ENCODE measurements at places on chromosomes 3 and 15. TPM values are rescaled to one million over a fixed set of nuclear protein-coding genes. Genes with fewer than 3 reads are reported as not detected.
A peak's percentile ranks its signal among the peaks of the same experiment; 100 is the strongest.

- no peak for DNase-seq
These were observed 111.5 kb downstream of the GABRG3 start for GRCh38 chr15:27082526-27082925.

GRCh38 chr15:71080166-71080565, 35.1 kb upstream of the THSD4 start:
- DNase-seq, result no peak

DNA sequence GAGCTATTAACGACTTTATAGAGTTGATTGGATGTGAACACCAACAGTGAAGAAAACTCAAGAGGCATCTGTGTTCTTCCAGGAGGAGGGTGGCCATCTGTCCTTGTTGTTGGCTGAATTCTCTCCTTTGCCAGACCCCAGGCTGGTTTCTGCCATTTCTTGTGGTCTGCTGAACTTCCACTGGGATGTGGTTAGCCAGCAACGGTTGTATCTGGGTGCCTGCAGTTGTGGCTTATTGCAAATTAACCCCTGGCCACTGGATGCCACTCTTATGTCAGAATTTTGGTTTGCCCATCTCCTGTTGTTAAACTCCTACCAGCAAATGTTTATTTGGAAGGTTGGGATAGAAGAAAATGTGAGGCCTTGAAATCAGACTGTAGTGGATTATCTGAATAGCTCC, 163.6 kb upstream of the TBC1D5 start:
- DNase-seq, result no peak

- no peak for DNase-seq
These were observed 515 bp downstream of the ADAM10 start for GRCh38 chr15:58748852-58749531.

- no peak for DNase-seq
These were observed 21.1 kb downstream of the MAGI1 start for GRCh38 chr3:66017591-66017990.

- peak; percentile 12 for DNase-seq
These were observed 18.0 kb downstream of the KLHL24 start for GRCh38 chr3:183653209-183654064.

- no peak for DNase-seq
These were observed 82.3 kb downstream of the AAGAB start for GRCh38 chr15:67172172-67172571.

DNA sequence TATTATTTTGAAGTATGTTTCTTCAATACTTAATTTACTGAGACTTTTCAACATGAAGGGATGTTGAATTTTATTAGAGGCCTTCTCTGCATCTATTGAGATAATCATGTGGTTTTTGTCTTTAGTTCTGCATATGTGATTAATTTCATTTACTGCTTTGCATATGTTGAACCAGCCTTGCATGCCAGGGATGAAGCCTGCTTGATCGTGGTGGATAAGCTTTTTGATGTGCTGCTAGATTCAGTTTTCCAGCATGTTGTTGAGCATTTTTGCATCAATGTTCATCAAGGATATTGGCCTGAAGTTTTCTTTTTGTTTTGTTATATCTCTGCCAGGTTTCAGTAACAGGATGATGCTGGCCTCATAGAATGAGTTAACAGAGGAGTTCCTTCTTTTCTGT, 134.4 kb downstream of the RSRC1 start:
- DNase-seq, result no peak

DNA sequence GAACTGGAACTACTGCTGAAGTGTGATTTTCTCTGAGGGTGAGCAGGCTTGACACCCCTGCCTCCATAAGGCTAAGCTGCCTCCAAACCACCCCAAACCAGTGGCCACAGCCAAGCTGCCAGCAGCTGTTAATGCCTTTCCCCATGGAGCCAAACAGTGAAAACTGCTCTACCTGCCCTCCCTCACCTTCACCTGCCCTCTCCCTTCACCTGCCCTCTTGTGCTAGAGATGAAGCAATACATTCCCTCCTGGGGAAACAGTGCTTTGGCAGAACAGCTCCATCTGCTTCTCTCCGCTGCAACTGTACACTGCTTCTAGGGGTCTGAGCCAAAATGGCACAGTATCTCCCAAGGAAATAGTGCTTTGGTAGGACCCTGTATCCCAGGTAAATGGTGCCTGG, 374.1 kb downstream of the FHIT start:
- DNase-seq, result no peak

DNA sequence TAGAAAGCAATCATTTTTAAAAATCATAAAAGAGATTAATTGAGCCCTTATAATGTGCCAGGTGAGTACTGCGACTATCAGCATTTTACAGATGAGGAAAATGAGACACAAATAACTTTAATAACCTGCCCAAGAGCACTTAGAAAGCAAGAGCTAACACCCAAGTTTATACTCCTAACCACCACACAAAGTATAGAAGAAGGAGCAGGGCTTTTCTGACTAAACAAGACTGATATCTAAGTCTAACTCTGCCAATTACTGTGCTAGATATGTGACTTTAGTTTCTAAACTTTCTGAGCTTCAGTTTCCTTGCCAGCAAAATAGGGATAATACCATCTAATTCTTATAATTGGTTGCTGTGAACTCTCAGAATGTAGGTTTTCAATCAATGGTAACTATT, 47.7 kb downstream of the TNIK start:
- no peak for DNase-seq

DNA sequence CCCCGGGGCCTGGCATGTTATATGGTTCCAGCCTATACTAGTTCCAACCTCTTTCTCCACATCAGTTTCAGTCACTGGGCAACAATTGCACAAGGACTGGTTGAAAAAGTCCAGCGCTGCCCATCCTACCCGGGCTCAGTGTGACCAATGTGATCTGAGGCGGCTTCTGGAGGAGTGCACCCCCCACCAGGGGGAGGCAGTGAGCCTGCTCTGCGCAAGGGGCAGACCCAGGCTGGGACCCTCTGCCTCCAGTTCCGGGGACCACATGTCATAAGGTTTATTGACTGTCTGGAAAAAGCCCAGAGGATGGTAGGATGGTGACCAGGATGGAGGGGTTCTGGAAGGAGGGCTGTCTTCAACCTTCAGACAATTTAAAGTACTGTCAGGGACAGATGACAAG, 25.6 kb upstream of the NR2E3 start:
- no peak for DNase-seq

- no peak for DNase-seq
These were observed 35.8 kb upstream of the CCDC80 start for GRCh38 chr3:112676659-112677234.

- no peak for DNase-seq
These were observed 44.2 kb downstream of the MGLL start for GRCh38 chr3:127777921-127778656.

DNA sequence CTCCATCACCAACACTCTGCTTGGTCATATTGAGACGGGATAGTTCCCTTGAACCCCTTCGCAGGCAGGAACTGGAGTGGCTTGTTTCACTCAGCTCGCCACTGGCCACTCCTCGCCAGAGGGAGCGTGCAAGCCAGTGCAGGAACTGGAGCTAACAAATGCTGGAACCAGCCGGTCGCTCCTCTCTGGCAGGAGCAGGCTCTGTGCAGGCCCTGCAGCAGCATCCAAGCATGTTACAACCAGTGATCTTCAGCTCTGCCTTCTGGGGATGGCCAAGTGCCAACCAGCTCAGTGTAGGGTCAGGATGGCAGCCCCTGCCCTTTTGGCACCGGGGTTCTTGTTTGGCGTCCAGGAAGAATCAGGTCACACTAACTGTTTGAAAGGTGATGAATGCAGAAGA, 329.0 kb upstream of the AZI2 start:
- DNase-seq, result no peak

DNA sequence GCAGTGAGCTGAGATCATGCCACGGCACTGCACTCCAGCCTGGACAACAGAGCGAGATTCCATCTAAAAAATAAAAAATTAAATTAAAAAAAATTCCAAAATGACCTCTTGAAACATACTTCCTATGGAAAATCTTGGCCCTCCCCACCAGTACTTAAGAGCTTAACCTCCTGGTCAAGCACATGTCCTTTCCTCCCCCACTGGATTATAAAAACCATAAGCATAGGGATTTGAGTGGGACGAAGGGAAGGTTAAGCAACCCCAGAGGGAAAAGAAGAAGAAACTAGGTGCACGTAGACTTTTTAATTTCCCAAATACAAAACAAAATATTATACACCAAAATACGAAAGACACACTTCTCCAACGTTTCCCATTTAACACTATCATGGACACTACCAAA, 25.3 kb downstream of the SLC4A7 start:
- DNase-seq, result no peak

DNA sequence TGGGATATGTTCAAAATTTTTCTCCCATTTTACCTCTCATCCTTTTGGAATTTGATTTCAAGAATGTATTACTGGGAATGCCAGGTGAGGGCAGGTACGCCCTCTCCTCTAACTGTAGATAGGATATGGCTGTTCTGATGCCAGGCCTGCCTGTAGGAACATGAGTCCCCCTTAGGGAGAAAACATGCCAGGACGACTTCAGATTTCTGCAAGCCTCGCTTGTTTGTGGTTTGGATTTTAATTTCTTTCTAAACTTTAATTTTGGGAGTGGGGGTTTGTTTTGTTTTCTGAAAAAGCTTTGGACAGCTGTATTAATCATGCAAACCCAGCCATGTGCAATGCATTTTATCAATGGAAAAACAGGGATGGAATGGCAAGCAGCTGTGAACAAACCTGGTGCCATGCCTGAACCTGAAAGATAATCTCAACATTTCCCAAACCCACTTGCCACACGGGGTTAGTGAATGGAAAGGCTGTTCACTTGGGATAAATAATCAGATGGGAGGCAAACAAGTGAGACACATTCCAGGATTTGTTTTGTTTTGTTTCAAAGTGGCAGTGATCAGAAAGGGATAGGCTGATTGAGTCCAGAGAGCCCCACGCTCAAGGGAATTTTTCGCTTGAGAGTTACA, 207.6 kb downstream of the GAP43 start:
- no peak for DNase-seq

DNA sequence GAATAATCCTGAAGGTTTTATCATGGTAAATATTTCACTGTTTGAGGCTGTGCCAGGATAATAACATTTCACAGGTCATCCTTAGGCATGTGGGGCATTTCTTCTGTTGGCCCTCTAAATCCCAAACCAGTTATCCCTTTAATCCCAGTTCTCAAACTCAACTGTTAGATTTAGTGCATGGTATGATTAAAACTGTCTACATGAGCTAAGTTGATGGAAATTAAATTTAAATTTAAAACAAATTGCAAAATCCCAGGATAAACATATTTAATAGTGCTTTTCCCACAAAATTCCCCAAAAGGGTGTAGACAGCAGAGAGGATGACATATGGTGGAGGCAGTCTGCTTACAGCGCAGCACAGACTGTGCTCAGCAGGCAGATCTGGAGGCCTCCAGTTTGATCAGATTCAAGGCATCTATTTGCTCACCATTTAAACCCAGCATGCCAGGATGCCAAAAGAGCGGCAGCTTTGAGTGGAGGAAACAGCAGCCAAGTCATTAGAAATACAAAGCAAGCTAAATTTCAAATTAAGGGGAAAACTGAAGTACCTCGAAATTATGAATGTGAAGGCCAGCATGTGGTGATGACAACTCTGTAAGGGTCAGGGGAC, 325.8 kb downstream of the KCNH8 start:
- DNase-seq, result no peak

Gene ACAD9
- polyA plus RNA-seq, result 40.6 TPM

Gene SLC9A9
- polyA plus RNA-seq, result 8.0 TPM

Gene CILP
- polyA plus RNA-seq, result 4.1 TPM

Gene TRH
- 0.99 TPM for polyA plus RNA-seq

Gene TMEM45A
- polyA plus RNA-seq, result 27.0 TPM

Gene LRRC15
- polyA plus RNA-seq, result 0.06 TPM

Gene LRIG1
- polyA plus RNA-seq, result 27.7 TPM

Gene UBAP1L
- polyA plus RNA-seq, result 3.5 TPM

Gene SMCO1
- polyA plus RNA-seq, result not detected

Gene GOLGA8T
- polyA plus RNA-seq, result not detected
